ENCODE measurements at places on chromosomes 11 and 22.
A peak's percentile ranks its signal among the peaks of the same experiment; 100 is the strongest.

GRCh38 chr22:36977947-36978660 lies 41.1 kb downstream of the TST start:
- peak; percentile 85 for DNase-seq

DNA sequence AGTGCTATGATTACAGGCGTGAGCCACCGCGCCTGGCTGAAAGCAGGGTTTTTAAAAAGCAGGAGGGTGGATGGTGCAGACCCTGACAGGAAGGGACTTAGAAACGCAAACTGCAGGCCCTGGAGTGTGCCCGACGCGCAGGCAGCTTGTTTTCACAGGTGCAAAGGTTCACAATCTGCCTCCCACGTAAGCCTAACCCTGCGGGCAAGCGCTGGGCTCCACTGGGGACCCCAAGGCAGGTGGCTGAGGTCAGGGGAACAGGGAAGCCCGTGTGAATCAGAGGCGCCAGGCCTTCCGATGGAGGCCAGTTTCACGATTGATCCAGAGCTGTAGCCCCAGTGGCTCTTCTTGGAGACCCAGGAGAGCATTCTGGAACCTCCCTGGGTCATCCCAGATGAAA lies 256.3 kb downstream of the BRD1 start:
- no peak for DNase-seq

- no peak for DNase-seq
These were observed 11.0 kb upstream of the RASL10A start for GRCh38 chr22:29326481-29326880.

- no peak for DNase-seq
These were observed 118.2 kb upstream of the BLID start for GRCh38 chr11:122234257-122234656.

- peak; percentile 22 for DNase-seq
These were observed 5.9 kb upstream of the GLB1L3 start for GRCh38 chr11:134270250-134270714.

DNA sequence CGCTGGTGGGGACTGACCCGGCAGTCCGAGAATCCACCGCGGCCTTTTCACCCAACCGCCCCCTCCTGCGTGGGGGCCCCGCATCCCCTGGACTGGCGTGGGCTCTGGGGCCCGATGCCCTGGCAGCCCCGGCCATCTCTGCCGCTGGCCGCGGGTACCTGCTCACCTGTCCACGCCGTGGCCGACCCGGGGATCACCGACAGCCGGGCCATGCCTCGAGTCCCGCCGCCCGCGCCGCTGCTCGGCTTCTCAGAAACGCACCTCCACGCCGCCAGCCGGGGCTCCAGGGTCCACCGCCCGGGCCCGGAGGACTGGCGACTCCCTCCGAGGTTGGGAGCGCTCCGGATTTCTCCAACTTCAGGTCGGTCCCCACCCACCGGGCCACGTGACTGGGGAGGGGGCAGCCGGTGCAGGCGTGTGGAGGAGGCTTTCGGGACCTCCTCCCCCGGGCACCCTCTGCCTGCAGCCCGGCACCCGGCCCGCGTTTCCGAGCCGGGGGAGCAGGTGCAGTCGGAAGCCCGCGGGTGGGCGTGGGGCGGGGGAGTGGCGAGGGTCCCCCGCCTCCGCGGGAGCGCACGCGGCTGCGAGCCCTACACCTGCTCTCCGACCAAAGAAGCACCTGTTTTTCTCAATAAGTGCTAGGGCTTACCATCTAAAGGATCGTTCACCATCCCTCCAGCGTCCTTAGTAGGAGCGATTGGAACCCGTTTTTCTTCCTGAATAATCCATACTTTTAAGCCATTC lies 554 bp upstream of the NRIP3 start:
- DNase-seq, result peak; percentile 36

DNA sequence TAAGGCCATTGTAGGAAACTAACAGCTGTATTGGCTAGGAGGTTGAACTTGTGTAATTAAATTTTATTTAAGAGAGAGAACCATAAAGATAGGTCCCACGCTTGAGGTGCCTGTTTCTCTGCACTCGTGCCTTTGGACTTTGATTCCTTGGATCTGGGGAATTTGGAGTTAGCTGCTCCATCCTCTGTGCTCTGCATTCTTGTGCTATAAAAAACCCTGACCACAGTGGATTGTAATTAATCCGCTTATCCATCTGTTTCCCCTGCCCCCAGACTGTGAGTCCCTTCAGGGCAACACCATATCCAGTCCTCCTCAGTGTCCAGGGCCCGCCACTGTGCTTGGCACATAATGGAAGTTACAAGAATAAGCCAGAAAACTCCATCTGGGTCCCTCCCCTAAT lies 169.8 kb downstream of the SPON1 start:
- no peak for DNase-seq

- DNase-seq, result no peak
These were observed 121.6 kb downstream of the CASP12 start for GRCh38 chr11:104776501-104777170.

GRCh38 chr22:37229012-37229804 lies 14.9 kb downstream of the RAC2 start:
- no peak for DNase-seq

DNA sequence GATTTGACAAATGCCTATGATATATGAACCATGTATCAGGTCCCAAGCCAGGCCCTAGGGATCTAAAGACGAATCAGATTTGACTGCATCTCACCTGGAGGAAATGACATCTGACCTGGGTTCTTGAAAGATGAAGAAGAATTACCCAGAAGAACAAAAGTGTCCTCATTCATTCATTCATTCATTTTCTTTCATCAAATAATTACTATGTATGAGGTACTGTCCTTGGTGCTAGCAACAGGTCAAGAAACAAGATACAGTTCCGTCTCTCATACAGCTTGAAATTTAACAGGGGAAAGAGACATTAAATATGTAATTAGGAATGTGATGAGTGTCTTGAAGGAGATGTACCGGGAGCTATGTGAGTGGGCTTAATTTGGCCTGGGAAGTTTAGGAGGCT lies 1.8 kb upstream of the APBB1 start:
- no peak for DNase-seq

DNA sequence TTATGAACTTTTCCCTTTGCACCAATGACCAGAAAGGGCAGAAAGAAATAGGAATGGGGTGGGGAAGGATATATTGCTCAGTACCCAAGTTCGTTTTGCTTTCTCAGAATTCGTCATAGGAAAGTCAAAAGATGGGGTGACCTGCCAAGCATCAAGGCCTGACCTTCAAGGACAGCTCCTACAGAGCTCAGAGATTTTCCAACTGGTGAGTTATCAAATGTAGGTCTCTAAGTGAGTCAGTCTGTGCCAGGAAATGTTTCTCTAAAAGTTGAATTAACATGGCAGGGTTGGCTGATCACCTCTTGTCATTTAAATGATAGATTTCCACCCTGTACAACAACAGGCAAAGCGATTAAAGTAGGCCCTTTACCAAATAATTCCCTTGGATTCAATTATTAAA lies 307.2 kb downstream of the CADM1 start:
- no peak for DNase-seq

DNA sequence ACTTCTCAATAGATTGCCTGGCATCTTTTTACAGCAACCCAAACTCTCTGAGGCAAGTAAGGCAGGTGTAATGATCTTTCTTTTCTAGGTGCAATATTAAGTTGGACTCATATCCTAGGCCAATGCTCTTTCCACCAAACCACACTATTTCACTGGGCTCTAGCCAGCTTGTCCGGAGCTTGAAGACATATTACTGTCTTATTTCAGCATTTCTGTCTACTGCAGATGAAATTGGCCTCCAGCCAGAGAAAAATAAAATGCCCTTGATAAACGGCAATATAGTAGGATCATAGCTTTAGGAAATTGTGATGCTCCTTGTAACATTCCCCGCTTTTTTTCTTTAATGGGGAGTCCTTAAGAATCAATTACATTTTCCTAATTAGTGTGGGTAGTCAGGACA lies 48.1 kb downstream of the SPON1 start:
- no peak for DNase-seq

GRCh38 chr11:118136801-118137200 lies 15.8 kb downstream of the SCN4B start:
- no peak for DNase-seq

DNA sequence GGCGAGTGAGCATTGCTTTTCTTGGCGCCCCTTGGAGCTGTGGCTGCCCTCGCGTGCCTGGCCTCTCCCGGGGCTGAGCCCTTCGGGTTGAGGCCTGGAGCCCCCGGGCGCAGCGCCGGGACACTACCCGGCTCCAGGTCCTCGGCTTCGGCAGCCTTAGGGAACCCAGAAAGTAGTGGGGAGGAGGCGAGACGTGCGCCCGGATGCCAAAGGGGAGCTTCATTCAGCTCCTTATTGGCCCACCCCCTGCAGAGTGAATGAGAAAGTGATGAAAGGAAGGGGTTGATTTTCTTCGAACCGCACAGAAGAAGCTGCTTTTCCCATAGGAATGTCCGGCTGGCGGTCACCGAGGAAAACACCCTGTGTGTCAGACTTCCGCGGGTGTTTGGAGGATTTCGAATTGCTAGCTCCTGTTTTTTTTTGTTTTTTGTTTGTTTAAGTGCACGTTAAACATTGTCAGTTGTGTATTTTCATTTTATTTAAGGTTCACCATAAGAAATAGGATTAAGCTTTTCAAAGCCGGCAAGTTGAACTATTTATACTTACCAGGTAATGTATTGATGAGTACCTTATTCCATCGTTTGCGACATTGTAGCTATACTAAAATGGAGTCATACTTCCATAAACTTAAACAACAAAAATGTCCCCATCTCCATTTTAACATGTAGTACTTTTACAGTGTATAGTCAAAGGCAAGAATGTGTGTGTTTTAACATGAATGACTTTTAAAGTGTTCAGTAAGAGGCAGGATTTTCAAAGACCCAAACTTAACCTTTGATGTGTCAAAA lies 841 bp upstream of the EIF4G2 start:
- no peak for DNase-seq

- peak; percentile 41 for DNase-seq
These were observed 578.5 kb downstream of the BUD13 start for GRCh38 chr11:116194156-116194904.

GRCh38 chr11:126375726-126376125 lies 20.2 kb downstream of the ST3GAL4 start:
- DNase-seq, result peak; percentile 68

- no peak for DNase-seq
These were observed 506 bp downstream of the MCM5 start for GRCh38 chr22:35400501-35400790.
